ENCODE measurements at places on chromosomes 7 and 10. TPM values are rescaled to one million over a fixed set of nuclear protein-coding genes. Genes with fewer than 3 reads are reported as not detected.

EPO gene
- not detected for total RNA-seq

MPP7 gene
- 9.1 TPM for total RNA-seq

TRIM74 gene
- total RNA-seq, result 1.6 TPM

MYH16 gene
- total RNA-seq, result 0.06 TPM

POLL gene
- total RNA-seq, result 25.9 TPM

TMEM176B gene
- total RNA-seq, result 69.6 TPM

RARRES2 gene
- 68.7 TPM for total RNA-seq

TRIL gene
- total RNA-seq, result 110 TPM

RAPGEF5 gene
- 138 TPM for total RNA-seq

SPAM1 gene
- not detected for total RNA-seq

PDE1C gene
- 8.6 TPM for total RNA-seq

OPN1SW gene
- not detected for total RNA-seq

CUZD1 gene
- total RNA-seq, result 0.29 TPM

PTPRN2 gene
- total RNA-seq, result 6.2 TPM

FFAR4 gene
- total RNA-seq, result 0.23 TPM

STEAP1B gene
- total RNA-seq, result 1.5 TPM

JMJD1C gene
- 172 TPM for total RNA-seq

PHF14 gene
- 75.2 TPM for total RNA-seq

MASTL gene
- 10.3 TPM for total RNA-seq

PPP3CB gene
- 57.5 TPM for total RNA-seq

PKD1L1 gene
- 0.58 TPM for total RNA-seq

FAM25A gene
- total RNA-seq, result not detected

NEUROG3 gene
- not detected for total RNA-seq

CYP2C19 gene
- 0.18 TPM for total RNA-seq

RNF32 gene
- 1.1 TPM for total RNA-seq

SPDYE16 gene
- 0.53 TPM for total RNA-seq

OPN4 gene
- total RNA-seq, result not detected

CYP17A1 gene
- 2.7 TPM for total RNA-seq
